Activated T-helper 1 cell treated with Interleukin-2 at 50 U/mL for 16 hours (primary cell): ENCODE measurements at places on chromosomes 2 and 18.

GRCh38 chr2:124032799-124033198, 7.7 kb downstream of the CNTNAP5 start:
- no peak for DNase-seq

- peak; percentile 32 for DNase-seq
These were observed 62.1 kb upstream of the MAPRE2 start for GRCh38 chr18:34978953-34979608.

DNA sequence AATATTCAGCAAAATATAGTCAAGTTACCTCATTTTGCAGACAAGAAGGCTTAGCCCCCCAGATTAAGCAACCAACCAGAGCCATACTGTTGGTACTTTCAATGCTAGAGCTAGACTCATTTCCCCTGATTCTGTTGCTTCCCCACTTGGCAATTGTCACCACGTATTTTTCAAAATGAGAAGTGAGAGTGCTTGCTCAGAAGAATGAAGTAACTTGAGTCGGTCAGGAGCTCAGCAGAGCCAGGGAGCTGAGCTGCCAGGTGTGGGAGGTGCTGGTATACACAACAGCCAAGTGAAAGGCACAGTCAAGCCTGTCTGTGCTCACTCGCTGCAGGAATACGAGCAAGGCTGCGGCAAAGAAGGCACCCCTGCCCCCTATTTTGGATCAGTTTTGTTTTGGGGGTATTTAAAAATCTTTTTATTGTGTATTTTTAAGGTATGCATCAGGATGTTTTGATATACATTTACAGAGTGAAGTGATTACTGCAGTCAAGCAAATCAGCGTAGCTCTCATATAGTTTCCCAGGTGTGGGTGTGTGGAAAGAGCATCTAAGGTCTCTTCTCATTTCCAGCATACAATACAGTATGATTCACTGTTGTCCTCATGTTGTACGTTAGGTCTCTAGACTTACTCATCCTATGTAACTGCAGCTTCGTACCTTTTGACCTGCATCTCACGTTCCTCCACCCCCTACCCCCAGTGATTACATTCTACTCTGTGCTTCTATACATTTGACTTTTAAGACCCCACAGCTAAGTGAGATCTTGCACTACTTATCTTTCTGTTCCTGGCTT, 62.4 kb downstream of the MRPS9 start:
- no peak for DNase-seq

GRCh38 chr2:125272651-125273050, 1247.6 kb downstream of the CNTNAP5 start:
- no peak for DNase-seq

DNA sequence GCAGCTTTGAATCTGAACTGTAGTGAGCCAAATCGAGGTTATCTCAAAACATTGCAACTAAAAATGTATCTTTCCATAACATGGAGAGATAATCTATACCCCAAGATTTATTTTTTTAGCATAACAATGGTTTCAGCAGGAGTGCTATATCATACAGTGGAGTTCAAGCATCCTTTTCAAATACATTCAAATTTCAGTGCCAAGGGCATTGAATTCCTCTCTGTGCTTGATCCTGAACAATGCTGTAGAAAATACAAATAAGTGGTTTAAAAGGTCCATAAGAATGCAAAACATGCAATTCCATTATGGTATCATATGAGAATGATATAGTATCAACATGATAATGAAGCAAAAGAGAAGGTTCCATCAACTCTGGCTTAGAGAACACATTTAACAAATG, 201.7 kb downstream of the TXNL1 start:
- DNase-seq = no peak

DNA sequence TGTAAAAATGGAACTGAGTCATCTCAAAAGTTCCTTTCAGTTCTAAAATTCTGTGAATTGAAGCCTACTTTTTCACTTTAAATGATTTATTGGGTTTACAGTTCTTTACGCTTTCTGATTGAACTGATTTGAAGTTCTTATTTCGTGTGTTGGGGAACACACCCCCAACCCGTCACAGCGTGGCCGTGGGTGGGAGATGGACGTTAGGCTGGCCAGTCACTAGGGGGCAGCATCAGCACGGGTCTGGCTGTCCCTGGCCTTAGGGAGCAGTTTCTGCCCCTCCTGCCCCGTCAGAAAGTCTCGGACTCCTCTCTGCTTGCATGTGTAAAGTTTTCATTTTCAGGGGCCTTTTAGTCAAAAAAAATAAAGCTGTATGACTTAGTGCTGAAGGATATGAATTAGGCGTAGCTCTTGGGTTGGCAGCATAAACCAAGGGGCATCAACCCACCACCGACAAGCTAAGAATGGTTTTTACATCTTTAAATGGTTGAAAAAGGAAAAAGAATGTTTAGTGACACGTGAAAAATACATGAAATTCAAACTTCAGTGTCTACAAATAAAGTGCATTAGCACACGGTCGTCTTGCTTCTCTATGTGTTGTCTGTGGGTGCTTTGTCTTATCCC, 63.4 kb downstream of the ZCCHC2 start:
- DNase-seq = peak; percentile 25

- DNase-seq = no peak
These were observed 124.9 kb downstream of the GREB1L start for GRCh38 chr18:21366896-21367295.

DNA sequence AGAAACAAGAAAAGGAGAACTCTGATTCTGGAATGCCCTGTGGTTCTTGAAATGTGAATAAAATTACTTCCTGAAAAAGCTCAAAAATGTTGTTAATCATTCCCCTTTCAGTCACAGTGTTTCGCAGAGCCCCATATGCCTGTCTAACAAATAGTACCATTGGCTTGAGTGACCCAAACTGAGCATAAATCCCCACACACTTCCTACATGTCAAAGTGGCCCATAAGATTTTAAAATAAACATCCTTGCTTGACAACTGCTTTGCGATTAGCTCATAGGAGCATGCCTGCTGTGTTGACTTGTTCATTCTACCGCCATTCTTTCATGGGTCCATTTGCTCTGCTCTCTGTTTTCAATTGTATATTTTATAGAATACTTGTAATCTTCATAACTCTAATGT, 377.8 kb upstream of the SMIM21 start:
- no peak for DNase-seq
